ENCODE measurements at places on chromosomes 12 and 14.
A peak's percentile ranks its signal among the peaks of the same experiment; 100 is the strongest.

DNA sequence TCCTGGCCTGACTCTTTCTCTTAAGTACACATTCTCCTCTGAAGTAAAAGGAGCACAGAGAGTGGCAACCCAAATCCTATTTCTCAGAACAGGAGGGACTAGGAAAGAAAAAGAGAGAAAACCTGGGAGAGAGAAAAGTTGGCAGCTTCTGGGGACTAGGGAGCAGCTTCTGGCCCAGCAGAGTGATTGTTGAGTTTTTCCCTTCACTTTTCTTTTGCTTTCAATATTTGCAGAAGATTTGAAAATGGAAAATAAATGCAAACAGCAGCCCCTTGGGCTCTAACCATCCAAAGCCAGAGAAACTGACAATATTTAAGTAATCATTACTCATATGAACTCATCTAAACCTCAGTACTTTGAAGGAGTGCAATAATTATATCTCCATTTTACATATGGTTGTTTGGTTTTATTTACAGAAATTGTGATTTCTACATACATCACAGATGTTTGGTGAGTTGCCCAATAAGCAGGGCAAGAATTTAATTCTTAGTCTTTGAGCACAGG lies 28.8 kb upstream of the IGF1 start:
- no peak for DNase-seq

DNA sequence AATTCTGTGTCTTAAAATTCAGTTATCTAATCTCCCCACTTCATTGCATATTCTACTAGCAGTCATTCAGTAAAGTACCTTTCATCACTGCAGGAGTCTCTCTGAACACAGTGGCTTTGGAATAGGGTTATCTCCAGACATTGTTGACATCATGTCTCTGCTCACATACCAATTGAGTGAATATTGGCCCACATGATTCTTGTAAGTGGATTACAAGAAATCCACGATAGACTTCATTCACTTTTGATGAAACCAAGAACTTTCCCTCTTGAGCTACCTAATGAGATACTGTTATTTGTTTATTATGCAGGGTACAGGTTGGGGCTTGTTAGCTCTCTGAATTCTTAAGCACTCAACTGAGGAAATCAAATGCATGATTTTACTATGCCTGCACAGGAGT lies 284.9 kb downstream of the RAD51B start:
- no peak for DNase-seq

DNA sequence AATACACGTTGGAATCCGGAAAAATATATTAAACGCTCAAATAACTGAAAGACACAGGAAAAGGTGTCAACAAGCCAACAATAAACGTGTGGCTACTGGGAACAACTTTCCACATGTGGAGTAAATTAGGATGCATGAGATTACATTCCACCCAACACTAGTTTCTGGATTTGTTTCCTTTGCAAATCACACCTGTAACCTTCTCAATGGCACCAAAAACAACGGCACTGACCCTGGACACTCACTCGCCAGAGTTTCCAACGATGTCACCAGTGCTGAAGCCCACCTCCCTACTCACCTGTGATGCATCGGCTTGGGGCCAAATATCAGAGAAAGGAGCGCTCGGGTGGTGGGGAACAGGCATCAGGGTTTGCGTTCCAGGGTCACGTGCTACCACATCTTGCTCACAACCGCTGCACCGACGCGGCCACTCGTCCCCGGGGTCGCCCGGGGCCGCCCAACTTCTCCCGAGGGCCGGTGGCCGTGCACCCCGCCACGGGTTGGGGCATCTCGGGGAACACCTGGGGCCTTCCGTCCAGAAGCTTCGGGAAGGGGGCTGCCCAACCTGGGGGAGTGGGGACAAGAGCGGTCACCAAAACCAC lies 629 bp downstream of the PRDM4 start:
- DNase-seq: peak; percentile 18

- no peak for DNase-seq
Measured at GRCh38 chr14:58275527-58276190, 22.7 kb upstream of the ARID4A start.

- DNase-seq: peak; percentile 50
Measured at GRCh38 chr12:69154585-69155363, 84.6 kb upstream of the CPSF6 start.

GRCh38 chr14:85934886-85935254 lies 404.9 kb downstream of the FLRT2 start:
- DNase-seq: no peak

DNA sequence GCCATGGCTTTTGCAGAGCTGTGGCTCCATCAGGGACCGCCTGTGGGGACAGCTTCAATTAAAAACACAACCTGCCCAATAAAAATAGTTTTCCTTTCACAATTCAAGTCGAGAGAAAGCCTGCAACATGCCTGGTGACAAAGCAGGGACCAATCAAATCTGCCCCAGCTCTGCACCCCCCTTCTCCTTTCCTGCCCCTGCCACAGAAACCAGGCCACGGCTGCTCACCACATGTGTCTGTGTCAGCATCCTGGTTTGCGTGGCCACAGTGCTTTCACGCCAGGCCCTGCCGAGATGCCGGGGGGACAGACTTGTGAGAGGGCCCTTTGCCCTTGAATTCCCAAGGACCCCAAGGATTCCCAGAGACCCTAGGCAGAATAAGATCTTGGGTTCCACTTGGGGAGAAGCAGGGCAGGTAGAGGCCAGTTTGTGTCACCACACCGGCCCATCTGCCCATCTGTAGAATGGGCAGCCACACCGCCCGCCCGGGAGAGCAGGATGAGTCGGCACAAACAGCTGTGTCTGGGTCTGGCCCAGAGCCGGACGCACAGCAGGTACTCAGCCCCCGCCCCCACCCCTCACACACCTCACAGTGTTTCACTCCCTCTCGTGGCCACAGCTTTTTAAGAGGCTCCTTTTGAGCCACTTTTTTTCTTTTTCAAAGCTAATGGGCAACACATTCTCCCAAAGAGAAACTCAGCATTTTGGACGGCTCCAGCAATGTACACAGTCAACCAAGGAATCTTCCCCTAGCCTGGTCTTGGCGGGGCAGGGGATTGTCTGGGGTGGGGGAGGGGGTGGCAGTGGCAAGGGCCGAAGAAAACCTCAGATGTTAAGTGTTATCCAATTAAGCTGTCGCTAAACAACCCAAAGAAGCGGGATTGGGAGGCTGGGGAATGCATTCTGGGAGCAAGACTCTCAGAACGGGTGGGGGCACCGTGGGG lies 41.5 kb downstream of the BCL11B start:
- DNase-seq: no peak

- DNase-seq: no peak
Measured at GRCh38 chr14:34098045-34098984, 147.4 kb upstream of the EGLN3 start.

DNA sequence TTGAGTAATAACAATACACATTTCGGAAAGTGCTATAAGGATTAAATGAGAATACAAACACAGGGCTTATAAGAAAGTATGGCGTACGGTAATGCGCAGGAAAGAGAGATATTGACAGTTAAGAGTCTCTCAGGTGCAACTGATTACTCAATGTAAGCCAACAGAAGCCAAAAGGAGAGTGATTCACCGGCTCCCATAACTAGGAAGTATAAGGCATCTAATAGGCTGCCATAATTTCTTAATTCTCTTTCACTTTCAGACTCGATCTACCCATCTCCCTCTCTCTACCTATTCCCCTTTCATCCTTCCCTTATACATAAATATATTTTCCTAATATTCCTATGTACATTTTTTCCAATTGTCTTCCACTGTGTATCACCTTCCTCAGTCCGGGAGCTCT lies 90.0 kb downstream of the MDGA2 start:
- no peak for DNase-seq

DNA sequence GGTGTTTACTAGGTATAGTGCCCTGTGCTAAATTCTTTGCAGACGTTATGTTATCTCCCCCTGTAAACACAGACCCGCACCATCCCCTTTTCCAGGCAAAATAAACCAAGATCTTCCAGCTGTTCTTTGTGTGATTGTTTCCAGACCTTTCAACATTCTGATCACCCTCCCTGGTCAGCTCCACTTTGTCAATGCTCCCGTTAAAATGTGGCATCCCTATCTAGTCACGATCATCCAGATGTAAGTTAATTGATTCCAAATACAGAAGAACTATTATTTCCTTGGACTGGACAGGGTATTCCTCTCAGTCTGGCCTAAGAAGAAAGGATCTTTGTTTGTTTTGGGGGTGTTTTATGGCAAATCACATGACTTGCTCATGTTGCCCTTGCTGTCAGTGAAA lies 127.6 kb upstream of the ARID2 start:
- no peak for DNase-seq

GRCh38 chr12:48037267-48037915 lies 33.1 kb upstream of the COL2A1 start:
- no peak for DNase-seq

DNA sequence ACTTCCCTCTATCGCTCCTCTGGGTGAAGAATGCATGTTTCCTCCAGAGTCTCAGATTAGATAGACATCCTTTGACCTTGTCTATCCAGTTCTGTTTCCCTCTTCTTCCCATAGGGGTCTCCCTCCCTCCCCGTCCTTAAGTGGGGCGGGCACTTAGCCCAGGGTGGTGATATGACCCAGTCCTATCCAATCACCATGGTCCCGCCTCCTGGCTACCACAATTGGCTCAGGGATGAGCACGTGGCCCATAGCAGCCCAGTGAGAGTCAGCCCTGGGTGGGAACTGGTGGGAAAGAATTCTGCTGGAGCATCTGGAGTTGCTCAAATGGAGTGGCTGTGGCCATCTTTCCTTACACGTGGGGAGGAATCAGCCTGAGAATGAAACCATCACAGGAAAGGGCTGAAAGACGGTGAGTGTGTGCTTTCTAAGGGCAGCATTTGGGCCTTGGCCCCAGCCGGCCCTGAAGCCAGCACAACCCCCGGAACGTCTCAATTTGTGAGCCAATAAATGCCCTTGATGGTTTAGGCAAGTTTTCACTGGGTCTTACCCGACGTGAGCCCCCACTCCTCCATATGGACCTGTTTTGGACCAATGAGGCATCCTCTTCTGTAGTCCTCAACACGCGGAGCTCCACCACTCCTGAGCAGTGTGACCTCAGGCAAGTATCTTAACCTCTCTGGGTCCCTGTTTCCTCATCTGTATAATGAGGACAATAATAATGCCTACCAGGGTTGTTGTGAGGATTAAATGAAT lies 14.4 kb upstream of the MLXIP start:
- peak; percentile 78 for DNase-seq

DNA sequence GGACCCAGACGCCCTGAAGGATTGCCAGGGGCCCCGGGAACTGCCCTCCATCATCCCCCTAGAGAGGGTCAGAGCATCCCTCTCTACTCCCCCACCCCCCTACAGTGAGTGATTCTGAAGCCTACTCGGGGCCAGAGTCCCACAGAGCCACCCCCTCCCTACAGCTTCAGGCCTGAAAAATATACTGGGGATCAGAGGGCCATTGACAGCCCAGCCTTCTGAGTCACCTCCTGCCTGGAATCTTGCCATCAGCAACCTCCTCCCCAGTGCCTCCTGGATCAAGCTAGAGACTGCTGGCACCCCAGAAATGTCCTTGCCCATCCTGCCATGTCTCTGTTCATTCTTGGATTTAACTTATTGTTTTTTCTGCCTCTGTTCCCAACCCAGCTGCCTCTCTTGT lies 21.7 kb upstream of the MIA2 start:
- no peak for DNase-seq

GRCh38 chr14:101791919-101792572 lies 30.5 kb downstream of the PPP2R5C start:
- no peak for DNase-seq

GRCh38 chr14:105926373-105927095 lies 400.2 kb downstream of the TMEM121 start:
- no peak for DNase-seq

DNA sequence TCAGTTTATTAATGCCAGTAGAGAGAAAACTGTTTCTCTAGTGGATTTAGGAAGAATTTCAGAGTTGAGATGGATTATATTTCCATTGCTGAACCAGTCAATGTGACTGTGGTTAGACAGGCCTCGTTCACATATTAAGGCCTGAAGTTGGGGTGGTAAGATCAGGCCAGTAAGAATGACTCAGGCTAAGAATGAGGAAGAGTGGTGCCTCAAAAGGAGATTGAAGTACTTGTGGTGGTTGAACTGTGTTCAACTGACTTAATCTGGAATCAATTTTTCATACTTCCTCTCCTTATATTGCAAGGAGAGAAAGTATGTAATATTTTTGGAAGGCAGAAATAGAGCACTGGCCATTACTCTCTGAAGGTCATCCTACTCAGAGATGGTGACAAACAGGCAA lies 37.8 kb upstream of the ATF7IP start:
- DNase-seq: no peak

GRCh38 chr12:50088577-50089335 lies 3.6 kb downstream of the SMARCD1 start:
- DNase-seq: peak; percentile 54

GRCh38 chr12:74781991-74782485 lies 244.4 kb downstream of the ATXN7L3B start:
- no peak for DNase-seq

- DNase-seq: no peak
Measured at GRCh38 chr14:46377305-46377704, 274.3 kb downstream of the RPL10L start.

GRCh38 chr14:54627540-54628363 lies 60.8 kb downstream of the SAMD4A start:
- no peak for DNase-seq

- DNase-seq: no peak
Measured at GRCh38 chr12:1635301-1636095, 6.5 kb downstream of the WNT5B start.

DNA sequence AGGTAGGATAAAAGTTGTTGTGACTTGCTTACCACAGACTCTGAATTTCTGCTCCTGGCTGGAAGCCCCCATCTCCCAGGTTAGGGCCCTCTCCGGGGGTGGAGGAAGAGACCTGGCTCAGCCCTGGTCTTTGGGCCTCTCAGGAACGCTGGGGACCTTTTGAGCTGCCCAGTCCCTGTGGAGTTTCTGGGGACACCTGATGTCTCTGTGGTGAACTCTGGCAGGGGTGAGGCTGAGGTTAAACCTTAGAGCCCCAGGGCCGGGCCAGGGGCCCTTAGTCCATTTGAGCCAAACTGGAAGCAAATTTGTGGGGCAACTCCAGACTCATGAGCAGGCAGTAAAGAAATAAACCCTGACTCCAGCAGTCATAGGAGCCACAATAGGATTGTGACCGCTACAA lies 112.1 kb downstream of the ADGRD1 start:
- DNase-seq: no peak

DNA sequence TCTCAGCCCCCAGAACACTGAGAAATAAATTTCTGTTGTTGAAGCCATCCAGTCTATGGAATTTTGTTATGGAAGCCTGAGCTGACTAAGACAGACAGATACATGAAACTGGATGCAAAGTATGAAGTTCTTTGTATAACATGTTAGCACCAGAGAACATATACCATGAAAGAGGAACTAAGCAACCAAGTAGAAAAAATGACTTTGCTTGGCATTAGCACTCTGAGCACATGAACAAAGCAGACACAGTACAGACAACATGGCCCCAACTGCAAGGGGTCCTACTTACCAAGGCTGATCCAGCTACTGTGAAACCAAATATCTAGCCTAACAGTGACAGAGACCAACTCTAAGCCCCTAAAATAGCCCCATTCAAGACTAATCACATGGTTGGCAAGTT lies 13.8 kb downstream of the EXOC5 start:
- no peak for DNase-seq

- no peak for DNase-seq
Measured at GRCh38 chr12:59408431-59408830, 187.4 kb upstream of the SLC16A7 start.

GRCh38 chr12:83183132-83183531 lies 496.4 kb downstream of the TMTC2 start:
- no peak for DNase-seq

- DNase-seq: no peak
Measured at GRCh38 chr12:118274066-118274465, 98.6 kb downstream of the TAOK3 start.
